HT1080 (cell line): ENCODE measurements at places on chromosomes 12 and 14. TPM values are rescaled to one million over a fixed set of nuclear protein-coding genes. Genes with fewer than 3 reads are reported as not detected.
A peak's percentile ranks its signal among the peaks of the same experiment; 100 is the strongest.

Gene RFX4
- not detected in 2 replicates for total RNA-seq

Gene LRTM2
- not detected in 2 replicates for total RNA-seq

Gene FAR2
- total RNA-seq: 10.1 and 12.4 TPM in 2 replicates

Gene SRRM4
- total RNA-seq: not detected in 2 replicates

GRCh38 chr12:16763901-16764300 is 157.9 kb upstream of the LMO3 start:
- no peak for DNase-seq

GRCh38 chr14:77605392-77605972 is 11.0 kb downstream of the SPTLC2 start:
- no peak for DNase-seq

GRCh38 chr14:93018366-93018765 is 95.4 kb downstream of the CHGA start:
- no peak for DNase-seq

GRCh38 chr12:50218386-50218785 is 51.2 kb upstream of the CERS5 start:
- DNase-seq: peak; percentile 74

GRCh38 chr12:6347367-6348338 is 5.8 kb upstream of the TNFRSF1A start:
- no peak for DNase-seq

DNA sequence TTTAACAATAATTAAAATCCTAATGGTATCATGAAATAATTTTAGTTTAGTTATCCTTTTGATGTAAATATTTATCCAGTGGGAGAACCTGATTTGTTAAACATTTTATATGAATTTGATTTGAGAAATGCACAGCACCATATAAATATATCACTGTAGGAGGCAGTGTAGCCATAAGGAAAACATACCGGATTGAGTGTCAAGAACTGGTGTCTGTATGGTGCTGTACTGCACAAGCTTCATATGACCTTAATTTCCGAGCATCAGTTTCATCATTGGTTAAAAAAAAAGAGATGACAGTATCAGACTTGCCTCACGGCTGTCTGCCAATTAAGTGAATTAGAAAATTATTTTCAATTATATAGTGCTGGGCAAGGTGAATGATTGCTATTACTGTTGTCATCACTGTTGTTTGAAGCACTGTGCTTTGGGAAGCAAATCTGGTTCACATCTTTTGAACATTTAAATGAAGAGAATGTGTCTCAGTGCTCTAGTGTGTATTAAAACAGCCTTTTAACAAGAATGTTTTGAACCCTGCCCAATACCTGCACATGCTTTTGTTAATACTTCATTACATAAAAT is 72.1 kb downstream of the TMTC2 start:
- no peak for DNase-seq

GRCh38 chr14:45947830-45948229 is 694.8 kb upstream of the MIS18BP1 start:
- no peak for DNase-seq

- DNase-seq: no peak
Measured at GRCh38 chr14:95500201-95500681, 16.2 kb downstream of the SYNE3 start.

- no peak for DNase-seq
Measured at GRCh38 chr14:23544511-23545447, 6.8 kb downstream of the ZFHX2 start.

DNA sequence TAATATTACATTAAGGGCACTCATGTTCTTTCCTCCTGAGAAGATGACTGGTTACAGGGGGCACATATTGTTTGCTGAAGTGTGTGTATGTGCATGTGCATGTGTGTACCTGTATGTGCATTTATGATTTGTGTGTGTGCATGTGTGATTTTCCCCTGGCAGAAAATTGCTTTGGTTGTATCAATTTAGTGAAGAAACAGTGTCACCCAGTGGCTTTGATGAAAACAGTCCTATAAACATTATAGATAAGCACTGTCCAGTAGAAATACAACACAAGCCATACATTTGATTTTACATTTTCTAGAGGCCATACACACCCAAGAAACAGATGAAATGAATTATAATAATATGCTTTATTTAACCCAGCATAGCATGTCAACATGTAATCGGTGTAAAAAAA is 8.6 kb downstream of the PDE3A start:
- peak; percentile 10 for DNase-seq

DNA sequence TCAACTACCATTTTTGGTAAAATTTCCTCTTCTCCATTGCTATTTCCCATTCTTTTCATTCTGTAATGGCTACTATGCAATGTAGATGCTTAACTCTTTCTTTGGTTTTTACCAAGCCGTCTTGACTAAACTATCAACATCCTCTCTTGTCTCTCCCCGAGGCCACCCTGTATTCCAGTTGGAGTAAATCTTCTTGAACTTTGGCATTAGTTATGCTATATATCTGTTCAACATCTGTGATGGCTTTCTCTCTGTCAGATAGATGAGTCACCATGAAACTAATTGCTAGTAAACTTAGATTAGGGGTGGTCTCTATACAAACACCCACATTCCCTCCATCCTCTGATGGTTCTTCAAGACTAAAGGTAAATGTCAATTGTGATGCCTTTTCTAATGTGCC is 63.4 kb downstream of the LMO3 start:
- no peak for DNase-seq

DNA sequence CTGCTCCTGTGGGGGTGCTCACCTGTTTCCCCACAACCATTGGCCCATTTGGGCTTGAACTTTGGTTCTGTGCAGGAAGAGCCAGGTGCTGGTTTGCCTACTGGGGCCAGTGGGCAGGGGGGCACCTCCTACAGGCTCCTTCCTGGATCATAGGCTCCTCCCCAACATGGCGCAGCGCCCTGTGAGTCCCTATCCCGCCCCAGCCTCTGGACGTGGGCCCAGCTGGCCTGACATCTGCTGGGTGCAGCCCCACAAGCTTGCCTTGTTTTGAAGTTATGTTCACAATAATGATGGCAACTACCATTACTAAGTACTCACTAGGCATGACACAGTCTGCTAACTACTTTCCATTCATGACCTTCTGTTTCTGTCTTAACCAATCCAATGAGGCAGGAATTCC is 147.8 kb downstream of the RBM19 start:
- DNase-seq: no peak
